Stimulated activated naive CD4-positive, alpha-beta T cell treated with Interleukin-2 at 50 U/mL for 16 hours (primary cell): ENCODE measurements at places on chromosomes 3 and 15.

DNA sequence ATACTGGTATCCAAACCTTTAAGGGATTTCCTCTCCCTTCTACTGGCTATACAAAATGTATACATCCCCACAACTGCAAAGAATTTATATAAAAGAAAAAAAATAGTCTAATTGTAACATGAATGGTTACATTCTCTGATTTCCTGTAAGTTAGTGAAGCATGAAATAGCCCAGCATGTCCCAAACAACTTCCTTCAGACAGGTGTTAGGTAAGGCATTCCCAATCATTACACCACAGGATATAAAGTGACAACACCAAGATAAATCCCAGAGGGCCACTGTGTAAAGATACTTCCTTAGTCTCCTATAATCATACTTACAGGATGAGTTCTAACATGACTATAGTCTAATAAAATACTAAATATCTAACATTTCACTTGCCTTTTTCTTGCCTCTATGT is 7.6 kb downstream of the CMTM6 start:
- DNase-seq, result no peak

- no peak for DNase-seq
Measured at GRCh38 chr3:173103469-173103868, 37.6 kb downstream of the SPATA16 start.

- DNase-seq, result no peak
Measured at GRCh38 chr15:45399381-45400212, 21.3 kb upstream of the GATM start.

- DNase-seq, result no peak
Measured at GRCh38 chr3:188778091-188778852, 393.5 kb upstream of the TPRG1 start.

DNA sequence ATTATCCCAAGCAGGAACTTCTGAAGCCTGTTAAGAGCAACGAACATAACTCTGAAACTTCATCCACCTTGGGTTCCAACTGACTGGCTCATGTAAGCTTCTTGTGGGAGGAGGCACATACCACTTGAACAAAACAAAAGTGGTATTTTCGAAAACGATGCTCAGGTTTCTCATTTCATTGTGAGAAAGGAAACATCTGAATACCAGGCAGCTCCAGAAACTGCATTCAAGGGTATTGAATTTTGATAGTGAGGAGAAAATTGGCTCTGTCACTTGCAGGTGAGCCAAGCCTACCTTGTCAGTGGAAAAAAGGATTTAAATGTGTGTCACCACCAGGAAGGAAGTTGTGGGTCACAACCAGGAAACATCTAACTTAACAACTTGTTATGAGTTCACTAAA is 218.1 kb upstream of the SATB1 start:
- DNase-seq, result no peak

- no peak for DNase-seq
Measured at GRCh38 chr3:71430941-71431552, 152.5 kb downstream of the FOXP1 start.

GRCh38 chr15:88656760-88657221 is 18.0 kb downstream of the ISG20 start:
- no peak for DNase-seq

DNA sequence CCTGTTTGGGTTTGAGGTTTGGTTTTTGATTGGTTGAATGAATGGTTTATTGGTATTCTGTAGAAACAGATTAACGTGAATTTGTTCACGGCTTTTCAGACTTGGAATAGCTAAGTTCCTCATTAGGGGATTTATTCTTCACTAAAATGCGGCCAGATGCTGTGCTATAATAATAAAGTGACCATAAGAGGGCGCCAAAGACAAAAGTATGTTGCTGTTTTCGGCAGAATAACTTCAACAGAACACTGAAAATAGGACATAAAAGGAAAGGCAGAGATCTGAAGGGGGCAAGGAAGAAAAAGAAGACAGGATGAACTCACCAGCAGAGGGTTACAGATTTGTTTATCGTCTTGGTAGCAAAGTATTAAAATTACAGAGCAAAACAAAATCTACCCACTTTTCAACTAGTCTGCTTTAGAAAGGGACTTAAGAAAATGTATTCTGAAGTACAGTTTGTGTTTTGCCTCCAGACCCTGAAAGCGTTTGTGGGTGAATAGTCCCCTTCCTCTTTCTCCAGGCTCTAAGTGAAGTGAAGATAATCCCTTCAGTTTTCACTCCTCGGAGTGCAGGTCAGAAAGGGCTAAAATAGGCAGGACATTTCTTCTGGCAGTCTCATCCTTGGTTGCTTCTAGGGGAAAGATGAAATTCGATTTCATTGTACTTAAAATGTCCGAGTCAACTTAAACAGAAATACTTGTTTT is 147.6 kb downstream of the IL20RB start:
- no peak for DNase-seq

GRCh38 chr3:29067007-29067406 is 213.9 kb upstream of the RBMS3 start:
- DNase-seq, result no peak

DNA sequence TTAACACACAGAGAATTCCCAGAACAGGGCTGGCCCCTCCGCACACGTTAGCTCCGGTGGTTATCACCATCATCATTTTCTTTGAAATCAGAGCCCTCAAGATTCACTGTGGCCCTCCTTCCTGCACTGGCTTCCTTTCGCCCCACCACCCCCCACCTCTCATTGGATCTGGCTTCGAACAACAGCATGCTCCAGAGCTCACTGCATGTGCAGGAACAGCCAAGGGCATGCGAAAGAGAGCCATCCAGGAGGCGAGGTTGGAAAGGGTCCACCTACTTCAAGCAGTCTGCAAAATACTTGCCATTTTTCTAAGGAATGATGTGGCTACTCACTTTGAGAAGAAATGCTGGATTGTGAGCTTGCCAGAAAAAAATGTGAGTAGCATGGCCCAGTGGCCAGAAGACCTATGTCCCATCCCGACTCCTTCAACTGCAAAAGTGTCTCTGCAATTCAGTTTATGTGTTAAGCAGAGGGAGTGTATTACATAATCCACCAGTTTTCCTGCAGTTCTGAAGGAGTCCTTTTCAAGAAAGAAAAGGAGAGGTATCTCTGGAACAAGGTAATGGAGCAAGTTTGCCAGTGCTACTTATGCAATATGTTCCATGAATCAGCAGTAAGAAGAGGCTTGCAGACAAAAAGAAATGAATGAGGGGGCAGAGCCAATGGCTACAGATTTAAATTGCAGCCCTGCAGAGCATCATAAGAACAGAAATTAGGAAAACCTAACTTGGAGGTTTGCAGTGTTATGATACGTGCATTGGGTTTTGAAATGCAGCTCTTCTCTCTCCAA is 92.8 kb downstream of the OCA2 start:
- DNase-seq, result no peak

- DNase-seq, result no peak
Measured at GRCh38 chr3:124260206-124260915, 268.4 kb upstream of the ROPN1 start.

DNA sequence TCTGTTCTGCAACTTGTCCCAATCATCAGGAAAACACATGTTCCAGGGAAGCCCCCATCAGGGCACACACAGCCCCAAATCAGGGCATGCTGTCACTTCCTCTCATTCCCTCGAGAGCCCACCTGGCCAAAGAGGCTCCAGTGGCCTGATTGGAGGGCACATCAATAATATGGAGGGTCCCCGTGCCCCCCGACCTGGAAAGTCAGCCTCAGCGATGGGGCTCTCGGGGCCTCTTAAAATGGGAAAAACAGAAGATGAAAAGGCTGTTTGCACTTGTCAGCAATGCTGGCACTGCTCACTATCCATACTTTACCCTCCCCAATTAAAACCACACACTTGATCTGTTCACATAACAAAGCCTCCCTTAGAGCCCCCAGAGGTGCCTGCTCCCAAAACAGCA is 172.9 kb upstream of the NSMCE3 start:
- DNase-seq, result no peak

- no peak for DNase-seq
Measured at GRCh38 chr3:134860141-134860540, 65.1 kb downstream of the EPHB1 start.

- no peak for DNase-seq
Measured at GRCh38 chr3:159937561-159938166, 51.0 kb upstream of the IL12A start.

DNA sequence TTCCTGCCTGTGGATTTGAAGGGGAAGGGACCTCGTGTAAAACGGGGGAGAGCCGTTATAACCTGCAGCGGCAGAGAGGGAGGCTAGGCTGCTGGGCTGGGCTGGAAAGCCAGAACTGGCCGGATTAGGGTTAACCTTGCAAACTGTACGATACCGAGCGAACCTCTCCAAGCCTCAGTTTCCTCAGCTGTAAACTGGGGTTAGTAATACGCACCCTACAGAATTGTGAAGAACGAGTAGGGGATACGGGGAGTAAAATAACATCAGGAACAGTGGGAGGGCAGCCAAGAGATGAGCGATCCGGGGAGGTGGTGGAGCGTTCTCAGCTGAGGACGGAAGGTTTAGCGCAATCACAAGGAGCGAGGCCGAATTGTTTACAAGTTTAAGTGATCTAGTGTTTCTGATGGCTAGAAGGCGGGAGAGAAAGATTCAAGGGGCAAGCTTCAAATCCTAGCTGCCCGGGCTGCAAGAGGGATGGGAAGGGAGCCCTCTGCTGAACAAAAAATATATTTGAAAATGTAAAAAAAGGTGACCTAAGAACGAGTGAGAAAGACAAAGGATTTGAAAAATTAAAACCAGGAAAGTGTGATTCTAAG is 768 bp upstream of the SEMA5B start:
- DNase-seq, result no peak

DNA sequence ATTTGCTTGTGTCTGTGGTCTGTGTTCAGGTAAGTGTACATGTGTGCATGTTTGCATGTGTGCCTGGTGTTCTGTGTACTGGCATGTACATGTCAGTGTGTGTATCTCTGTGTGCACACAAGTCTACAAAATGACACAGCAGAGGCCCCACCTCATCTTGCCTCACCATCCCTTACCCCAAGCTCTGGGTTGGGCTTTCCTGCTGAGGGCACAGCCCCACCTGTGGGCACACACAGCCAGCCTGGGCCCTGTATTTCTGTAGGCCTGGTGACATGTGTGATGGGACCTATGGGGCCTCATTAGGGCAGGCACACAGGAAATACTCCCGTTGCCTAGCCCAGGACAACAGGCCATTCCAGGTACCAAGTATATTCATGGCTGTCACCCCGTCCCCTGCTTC is 13.5 kb downstream of the VIPR1 start:
- DNase-seq, result no peak

DNA sequence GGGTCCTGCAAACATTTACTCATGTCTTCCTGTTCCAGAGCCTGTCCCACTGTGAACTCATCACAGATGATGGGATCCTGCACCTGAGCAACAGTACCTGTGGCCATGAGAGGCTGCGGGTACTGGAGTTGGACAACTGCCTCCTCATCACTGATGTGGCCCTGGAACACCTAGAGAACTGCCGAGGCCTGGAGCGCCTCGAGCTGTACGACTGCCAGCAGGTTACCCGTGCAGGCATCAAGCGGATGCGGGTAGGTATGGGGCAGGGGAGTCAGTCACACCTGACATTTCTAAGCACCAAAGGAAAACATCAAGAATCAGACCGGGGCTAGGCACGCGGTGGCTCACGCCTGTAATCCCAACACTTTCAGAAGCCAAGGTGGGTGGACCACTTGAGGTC is 56.3 kb downstream of the UBP1 start:
- no peak for DNase-seq

GRCh38 chr15:88440021-88440420 is 27.2 kb downstream of the MRPL46 start:
- no peak for DNase-seq

DNA sequence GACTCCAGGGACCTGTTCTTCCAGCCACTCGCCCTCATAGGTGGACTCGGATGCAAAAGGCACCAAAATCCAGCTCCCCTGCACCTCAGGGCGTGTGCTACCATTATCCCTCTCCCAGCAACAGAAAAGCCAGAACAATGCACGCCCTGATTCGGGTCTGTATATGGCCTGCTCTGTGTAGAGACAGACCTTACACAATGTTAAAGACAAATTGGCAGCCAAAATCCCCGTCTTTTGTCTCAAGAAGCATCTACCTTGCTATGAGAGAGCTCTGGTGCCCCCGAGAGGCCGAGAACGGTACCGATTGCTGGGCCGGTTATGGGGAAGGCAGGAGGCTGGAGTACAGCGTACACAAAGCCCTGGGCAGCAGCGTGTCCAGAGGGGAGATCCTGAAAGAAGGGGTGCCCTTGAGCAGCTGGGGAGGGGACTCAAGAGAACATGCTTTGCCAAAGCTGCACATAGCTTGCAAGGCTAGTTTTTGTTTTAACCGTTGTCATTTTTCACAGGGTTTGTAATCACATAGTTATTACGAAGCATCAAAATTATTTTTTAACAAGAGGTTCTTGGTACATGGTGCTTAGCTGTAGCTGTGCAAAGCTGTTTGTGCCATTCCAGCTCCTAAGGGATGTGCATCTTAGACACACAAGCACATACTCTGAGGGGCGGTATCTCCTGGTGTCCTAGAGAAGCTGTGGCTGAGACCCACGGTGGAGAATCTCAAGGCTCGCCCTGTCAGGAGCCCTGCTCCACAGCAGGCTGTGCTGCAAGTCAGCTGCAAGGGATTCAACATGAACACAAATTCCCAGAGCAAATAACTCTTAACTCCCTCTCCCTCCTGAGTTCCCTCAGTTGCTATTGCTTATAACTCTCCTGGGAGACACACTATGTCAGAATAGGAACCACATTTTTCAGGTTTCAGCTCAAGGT is 461.5 kb upstream of the PPP2R3A start:
- no peak for DNase-seq

GRCh38 chr15:74132681-74133651 is 2.6 kb downstream of the ISLR2 start:
- no peak for DNase-seq

DNA sequence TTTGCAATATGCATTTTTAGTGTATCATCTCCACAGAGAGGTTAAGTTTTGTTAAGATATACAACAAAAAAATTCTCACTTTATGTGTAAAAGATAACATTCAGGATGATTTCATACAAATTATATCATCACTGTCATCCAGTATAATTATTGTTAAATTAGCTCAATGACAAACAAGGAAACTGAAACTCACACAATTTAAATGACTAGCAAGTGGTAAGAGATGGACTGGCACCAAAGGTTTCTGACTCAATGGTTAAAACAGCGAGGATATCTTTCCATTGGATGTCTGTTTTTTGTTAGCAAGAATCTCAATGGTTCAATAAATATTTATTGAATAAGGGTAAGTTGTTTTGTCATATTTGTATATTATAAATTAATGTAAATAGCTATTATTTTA is 22.6 kb downstream of the CIP2A start:
- DNase-seq, result no peak

DNA sequence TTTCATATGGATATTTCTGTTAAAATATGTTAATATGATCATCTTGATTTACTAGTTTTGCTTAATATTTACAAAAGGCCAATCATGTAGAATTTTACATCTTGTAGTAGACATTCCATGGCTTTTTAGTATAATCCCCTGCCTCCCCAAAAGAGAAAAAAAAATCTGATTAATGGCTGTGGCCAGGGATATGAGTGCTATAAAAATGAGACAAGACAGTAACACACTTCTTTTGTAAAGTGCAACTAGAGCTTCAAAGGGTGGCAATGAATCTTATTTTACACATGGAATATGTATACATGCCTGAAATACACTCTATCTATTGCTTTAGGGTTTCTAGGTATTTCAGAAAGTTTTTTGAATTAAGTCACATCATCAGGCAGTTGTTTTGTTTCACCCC is 112.2 kb upstream of the NANOGP8 start:
- DNase-seq, result no peak

GRCh38 chr3:160748787-160749186 is 7.2 kb upstream of the PPM1L start:
- DNase-seq, result no peak

- DNase-seq, result no peak
Measured at GRCh38 chr15:91118817-91119590, 18.9 kb downstream of the SV2B start.
